ENCODE measurements at places on chromosomes 5 and 9.

- DNase-seq = no peak
Observed at GRCh38 chr9:33924978-33925797, 108.2 kb downstream of the UBE2R2 start.

- no peak for DNase-seq
Observed at GRCh38 chr5:170861917-170862766, at the start of gene RANBP17. TSS of gene RANBP17 (plus strand) at chr5:170862018.

- DNase-seq = no peak
Observed at GRCh38 chr9:135926402-135927194, 19.3 kb upstream of the CAMSAP1 start.

GRCh38 chr9:19640014-19640413 lies 148.8 kb downstream of the SLC24A2 start:
- no peak for DNase-seq

- no peak for DNase-seq
Observed at GRCh38 chr9:125492719-125493118, 214.3 kb downstream of the MAPKAP1 start.

DNA sequence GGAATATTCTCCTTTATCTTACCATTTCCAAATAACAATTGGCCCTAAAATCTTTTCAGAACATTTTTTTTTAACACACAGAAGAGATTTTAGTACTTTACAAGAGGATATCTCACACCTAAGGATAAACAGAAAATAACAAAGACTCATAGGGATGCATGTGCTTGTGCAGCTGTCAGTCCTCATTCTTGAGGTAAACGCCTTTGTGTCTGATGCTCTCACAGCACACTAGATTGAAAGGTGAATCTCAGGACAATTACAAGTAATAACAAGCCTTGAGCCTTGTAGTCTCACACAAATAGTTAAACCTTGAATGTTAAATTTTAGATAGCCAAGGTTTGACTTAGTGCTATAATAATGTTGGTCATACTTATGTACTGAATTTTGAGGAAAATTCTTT lies 439.2 kb downstream of the PTPRD start:
- DNase-seq = no peak

- no peak for DNase-seq
Observed at GRCh38 chr5:153753645-153754432, 263.4 kb downstream of the GRIA1 start.

GRCh38 chr5:138065102-138065501 lies 18.7 kb upstream of the WNT8A start:
- no peak for DNase-seq

DNA sequence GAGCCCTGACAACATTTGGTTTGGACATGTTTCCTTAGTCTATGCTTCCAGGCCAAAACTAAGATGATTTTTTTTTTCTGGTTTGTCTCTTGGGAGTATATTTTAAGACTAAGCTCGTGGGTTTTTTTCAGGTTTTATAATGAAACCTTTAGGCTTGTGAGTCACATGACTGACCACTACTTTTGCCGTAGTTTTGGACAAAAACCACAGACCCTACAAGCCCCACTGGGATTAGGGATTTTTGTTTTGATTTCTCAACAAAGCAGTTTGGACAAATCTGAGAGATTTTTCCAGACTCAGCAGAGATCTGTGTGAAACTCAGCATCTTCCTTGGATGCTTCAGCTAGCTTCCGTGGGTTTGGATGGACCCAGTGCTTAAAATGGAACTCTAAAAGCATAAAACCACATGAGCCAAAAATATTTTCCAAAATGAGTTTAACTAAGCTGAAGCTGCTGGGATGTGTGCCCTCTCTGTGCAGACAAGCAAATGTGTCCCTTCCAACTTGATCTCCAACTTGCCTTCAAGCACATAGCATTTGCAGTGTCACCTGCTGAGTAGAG lies 70.3 kb upstream of the SMIM15 start:
- DNase-seq = no peak

- DNase-seq = no peak
Observed at GRCh38 chr9:135381762-135382310, 97.7 kb upstream of the PPP1R26 start.

DNA sequence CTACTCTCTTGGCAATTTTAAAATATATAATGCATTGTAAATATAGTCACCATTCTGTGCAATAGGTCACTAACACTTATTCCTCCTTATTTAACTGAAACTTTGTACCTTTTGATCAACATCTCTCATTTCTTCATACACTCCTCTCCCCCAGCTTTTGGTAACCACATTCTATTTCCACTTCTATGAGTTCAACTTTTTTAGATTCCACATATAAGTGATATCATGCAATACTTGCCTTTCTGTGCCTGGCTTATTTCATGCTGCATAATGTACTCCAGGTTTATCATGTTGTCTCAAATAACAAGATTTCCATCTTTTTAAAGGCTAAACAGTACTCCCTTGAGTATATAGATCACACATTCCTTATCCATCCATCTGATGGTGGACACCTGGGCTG lies 188.8 kb downstream of the NXNL2 start:
- DNase-seq = no peak

DNA sequence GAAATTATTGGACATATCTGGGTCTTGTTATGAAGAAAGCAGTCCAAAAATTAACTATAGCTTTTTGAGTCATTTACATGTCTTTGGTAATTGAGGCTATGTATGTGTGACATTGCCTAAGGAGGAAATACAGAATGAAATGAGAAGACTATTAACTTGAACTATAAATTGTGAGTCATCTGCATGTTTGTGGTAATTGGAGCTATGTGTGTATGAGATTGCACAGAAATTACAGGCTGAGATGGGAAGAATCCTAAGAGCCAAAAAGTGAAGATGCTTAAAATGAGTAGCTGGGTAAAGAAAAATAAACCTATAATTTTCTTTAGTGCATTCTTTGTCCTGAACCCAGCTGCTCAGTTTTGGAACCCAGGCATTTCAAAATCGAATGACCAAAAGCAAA lies 747.6 kb upstream of the EDIL3 start:
- no peak for DNase-seq

DNA sequence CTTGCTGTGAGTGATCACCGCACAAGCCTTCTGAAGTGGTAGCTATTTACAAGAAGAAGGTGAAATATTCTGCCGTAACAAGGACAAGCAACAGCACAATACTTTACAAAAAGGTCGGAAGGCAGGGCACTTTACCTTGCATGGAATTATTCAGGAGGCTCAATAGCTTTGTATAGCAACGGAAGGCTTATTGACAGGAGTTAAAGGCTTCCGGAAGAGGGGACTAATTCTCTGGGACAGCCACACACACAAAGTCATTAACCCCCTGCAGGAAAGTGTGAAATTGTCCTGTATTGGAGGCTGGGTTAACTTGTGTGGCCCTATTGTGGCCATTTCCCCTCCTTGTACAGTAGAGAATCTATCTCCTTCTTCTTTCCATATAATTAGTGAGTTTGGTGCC lies 199.3 kb upstream of the SEMA6A start:
- no peak for DNase-seq

- no peak for DNase-seq
Observed at GRCh38 chr5:38607930-38608564, 51.6 kb upstream of the LIFR start.

DNA sequence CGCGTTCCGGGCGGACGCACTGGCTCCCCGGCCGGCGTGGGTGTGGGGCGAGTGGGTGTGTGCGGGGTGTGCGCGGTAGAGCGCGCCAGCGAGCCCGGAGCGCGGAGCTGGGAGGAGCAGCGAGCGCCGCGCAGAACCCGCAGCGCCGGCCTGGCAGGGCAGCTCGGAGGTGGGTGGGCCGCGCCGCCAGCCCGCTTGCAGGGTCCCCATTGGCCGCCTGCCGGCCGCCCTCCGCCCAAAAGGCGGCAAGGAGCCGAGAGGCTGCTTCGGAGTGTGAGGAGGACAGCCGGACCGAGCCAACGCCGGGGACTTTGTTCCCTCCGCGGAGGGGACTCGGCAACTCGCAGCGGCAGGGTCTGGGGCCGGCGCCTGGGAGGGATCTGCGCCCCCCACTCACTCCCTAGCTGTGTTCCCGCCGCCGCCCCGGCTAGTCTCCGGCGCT lies at the start of gene DAPK1:
Gene DAPK1 (plus strand): TSS at position 264 of the 442 bp plus-strand sequence. CDS start 1,211 bp downstream, outside the sequence.
- DNase-seq = no peak

- no peak for DNase-seq
Observed at GRCh38 chr9:109063760-109064159, 50.5 kb upstream of the CTNNAL1 start.

DNA sequence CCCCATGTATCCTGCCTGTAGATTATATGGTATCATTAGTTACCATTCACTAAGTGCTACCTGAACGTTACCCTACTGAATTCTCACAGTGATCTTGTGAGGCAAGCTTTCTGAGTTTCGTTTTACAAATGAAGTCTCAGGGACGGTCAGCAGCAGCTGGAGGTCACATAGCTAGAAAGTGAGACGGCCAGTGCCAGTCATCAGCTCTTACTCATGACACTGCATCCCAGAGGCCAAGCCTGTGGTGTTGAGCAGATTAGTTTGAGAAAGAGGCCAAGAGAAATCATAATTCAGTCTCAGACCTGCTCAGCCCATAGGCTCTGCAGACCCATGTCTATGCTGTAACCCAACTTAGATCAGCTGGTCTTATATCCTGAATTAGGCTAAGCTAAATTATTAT lies 95.7 kb upstream of the EGFLAM start:
- DNase-seq = no peak

GRCh38 chr5:102596951-102597350 lies 98.2 kb upstream of the SLCO6A1 start:
- no peak for DNase-seq

- DNase-seq = no peak
Observed at GRCh38 chr5:137730336-137730735, 5.6 kb downstream of the KLHL3 start.

DNA sequence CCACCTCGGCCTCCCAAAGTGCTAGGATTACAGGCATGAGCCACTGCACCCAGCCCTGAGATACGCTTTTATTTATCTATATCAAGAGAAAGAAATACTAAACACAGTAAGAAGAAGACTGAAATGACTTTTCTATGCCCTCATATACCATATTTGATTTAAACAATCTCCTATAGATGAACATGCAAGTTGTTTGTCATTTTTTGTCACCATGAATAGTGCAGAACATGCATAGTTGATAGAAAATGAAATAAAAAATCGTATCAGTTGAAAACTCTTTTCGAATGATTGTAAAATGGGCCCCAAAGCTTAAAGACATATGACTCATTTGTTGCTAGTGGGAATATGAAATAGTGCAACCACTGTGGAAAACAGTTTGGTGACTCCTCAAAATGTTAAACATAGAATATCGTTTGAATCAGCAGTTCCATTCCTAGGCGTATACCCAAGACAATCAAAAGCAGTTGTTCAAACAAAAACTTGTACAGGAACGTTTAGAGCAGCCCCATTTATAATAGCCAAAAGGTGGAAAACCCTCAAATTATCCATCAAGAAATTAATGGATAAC lies 61.4 kb upstream of the ANKH start:
- no peak for DNase-seq

DNA sequence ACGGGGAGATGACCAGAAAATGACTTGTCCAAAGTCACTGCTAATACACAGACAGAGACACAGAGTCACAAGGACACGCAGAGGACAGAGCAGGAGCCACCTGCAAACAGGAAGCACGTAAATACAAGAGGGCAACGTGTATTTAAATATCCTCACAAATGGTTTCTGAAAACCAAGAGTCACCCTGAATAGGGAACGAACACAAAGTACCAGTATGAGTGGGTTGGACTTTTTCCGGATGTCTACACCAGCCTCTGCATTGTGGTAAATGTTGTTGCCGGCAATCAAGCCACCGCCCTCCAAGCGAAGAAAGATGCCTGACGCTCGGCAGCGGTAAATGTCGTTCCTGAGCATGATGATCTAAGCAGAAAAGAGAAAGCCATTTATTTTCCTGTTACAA lies 44.5 kb downstream of the FBXO10 start:
- no peak for DNase-seq

GRCh38 chr9:7606591-7606990 lies 193.0 kb downstream of the DMAC1 start:
- DNase-seq = no peak

DNA sequence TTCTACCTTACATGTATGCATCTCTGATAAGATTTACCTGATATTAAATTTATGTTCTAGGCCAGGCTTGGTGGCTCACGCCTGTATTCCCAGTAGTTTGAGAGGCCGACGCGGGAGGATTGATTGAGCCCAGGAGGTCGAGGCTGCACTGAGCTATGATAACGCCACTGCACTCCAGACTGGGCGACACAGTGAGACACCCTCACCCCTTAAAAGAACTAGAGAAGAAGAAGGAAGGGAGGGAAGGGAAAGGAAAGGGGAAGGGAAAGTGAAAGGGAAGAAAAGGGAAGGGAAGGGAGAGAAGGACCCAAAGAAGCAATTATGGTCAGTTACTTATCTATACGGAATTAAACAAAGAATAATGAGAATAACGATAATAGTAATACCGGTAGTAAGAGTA lies 1.2 kb upstream of the RFK start:
- DNase-seq = no peak

- DNase-seq = no peak
Observed at GRCh38 chr9:137431416-137431931, 8.3 kb downstream of the NOXA1 start.

DNA sequence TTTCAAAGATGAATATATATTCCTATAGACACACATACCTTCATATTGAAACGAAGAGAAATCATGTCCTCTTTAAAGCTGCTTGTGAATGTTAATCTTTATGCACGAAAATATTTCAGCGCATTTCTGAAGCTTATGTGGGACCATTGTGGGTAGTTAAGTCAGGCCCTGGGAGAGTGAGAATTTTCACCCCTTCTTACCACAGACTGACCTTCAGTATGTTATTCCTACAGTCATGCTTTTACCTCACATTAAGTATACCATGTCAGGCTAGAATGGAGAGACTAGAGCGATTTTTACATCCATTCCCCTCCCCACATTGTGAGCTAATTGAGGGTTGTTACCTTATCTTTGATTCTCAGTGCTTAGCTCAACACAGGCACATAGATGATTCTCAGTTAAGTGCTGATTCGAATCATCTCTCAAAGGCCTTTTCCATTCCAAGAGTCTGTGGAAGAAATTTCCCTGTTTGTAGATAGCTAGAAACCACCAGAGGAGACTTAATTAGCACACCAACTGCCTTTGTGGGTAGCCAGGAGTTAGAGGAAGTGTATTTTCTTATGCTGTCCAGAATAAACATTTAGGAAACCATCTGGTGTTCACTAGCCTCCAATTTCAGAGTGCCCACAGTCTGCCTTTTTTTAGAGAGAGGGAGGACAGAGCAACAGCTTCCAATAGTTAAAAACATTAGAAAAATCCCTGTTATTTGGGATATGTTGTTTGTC lies 110.5 kb downstream of the MEGF10 start:
- no peak for DNase-seq

DNA sequence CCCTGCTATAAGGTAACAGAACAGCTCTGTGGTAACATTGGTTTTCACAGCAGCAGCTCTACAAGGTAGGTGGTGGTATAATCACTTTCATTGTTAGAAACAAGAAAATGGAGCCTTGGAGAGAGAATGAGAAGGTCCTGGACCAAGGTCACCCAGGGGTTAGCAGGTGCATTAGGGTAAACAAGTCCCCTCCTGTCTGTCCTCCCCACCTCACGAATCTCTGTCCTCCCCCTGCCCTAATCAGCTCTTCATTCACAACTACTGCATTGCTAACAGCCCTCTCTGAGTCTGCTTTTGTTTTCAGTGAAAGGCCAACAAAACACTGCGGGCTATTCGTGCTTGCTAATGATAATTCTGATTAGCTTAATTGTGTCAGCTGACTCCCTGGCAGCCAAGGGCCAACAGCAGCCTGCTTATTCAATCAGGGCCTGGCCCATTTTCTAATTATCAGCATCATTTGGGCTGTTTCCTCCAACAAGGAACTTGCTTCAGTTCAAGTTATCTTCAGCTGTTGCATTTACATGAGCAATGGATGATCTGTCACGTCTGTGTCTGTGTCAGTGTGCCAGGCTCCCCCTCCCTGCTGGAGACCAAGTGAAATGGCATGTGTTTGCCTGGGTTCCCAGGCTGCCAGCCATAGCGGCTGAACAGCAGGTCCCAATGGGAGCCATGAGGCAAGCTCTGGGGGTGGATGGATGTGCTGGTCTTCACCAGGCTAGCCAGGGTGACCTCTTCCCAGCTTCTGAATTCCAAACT lies 56.7 kb upstream of the EQTN start:
- DNase-seq = no peak
